Cardiac fibroblast (primary cell): ENCODE measurements at places on chromosomes 4 and X.
A peak's percentile ranks its signal among the peaks of the same experiment; 100 is the strongest.

DNA sequence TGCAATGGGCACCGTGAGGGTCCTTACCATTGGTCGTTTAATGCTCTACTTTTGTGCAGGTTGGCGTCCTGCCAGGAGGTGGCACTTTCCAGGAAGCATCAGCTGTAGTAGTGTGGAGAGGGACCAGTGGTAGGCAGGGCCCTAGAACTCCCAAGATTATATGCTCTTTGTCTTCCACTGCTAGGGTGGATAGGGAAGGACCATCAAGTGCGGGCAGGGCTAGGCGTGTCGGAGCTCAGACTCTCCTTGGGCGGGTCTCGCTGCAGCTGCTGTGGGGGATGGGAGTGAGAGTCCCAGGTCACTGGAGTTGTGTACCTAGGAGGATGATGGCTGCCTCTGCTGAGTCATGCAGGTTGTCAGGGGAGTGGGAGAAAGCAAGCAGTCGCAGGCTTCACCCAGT, 134.7 kb downstream of the KLF8 start:
- DNase-seq, result no peak

- DNase-seq, result no peak
Measured at GRCh38 chr4:107148904-107149303, 112.8 kb upstream of the DKK2 start.

DNA sequence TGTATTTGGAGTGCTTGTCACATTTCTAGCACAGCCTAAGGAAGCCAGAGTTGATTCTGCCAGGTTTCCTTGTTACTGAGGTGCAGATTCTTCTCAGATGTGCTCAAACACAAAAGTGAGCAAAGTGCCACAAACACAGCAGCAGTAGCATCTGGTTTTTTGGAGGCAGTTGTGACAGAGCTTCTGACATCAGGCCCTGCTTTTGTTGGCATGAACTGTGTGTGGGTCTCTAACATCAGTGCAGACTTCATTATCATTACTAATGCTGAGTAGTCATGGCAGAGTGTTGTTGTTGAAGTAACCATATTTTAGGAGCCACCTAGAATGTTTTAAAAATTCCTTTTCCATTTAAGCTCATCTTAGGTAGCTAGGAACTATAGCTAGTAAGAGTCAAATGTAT, 656.6 kb downstream of the ANKRD50 start:
- DNase-seq, result peak; percentile 76

DNA sequence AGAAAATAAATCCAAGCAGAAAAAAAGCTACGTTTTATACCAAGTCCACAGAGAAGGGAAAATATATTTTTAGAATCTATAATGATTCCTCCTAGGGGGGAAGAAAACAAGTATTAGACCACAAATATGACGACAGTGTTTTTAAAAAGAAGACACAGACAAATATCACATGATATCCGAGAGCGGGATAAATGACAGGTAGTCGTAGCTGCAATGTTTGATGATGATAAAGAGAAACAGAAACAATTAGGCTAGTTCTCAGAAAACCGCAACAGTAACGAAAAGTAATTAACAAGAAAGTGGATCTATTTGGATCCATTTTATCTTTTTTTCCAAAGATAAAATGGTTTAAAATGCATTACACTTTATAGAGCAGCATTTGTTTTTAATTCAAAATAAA, 918 bp downstream of the HAUS3 start:
- DNase-seq, result no peak

GRCh38 chr4:173243321-173243720, 74.7 kb downstream of the GALNT7 start:
- DNase-seq, result peak; percentile 90

- peak; percentile 48 for DNase-seq
Measured at GRCh38 chrX:25968920-25969319, 169.2 kb upstream of the MAGEB18 start.
